Stimulated activated CD8-positive, alpha-beta memory T cell treated with anti-CD3 and anti-CD28 coated beads, Interleukin-2, amount 100 ng/mL, for 48 hours (primary cell): ENCODE measurements at places on chromosomes 13 and 19.

DNA sequence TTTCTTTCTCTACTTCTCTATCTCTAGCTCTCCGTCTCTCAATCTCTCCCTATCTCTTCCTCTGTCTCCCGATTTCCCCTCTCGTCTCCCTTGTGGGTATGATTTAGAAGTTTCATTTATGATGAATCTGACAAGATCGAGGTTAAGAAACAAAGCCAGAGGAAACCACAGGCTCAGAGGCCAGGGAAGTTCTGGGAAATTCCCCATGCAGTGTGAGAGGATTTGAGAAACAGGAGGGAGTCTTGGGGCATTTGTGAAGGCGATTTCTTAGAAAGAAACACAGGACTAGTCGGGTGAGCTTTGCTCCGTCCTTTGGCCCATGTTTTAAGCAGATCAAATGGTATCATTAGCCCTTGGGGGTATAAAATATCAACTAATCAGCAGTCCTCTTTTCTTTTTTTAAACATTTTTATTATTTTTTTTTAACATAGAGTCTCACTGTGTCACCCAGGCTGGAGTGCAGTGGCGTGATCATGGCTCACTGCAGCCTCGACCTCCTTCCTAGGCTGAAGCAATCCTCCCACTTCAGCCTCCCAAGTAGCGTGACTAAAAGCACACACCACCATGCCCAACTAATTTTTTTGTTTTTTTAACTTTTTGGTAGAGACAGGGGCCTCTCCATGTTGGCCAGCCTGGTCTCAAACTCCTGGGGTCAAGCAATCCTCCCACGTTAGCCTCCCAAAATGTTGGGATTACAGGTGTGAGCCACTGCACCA, 25.8 kb downstream of the TNFSF9 start:
- DNase-seq: no peak

- DNase-seq: no peak
Observed at GRCh38 chr19:4722671-4723594, 709 bp downstream of the DPP9 start.

DNA sequence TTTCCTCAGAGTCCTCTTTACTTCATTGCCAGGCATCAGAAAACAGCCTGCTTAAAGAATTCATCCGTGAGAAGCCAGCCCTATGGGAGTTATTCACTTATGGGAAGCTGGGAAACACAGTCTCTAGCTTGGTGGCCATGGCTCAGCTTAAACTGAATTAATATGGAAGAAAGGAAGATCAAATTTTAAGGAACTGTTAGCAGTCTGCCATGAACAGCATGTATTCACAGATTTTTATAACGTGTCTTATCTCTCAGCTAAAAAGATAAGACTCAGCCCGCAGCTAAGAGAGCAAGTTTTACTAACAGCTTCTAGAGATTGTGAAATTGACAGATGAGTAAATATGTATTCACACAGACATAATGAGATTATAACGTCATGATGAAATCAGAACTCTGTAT, 253.7 kb upstream of the RXFP2 start:
- no peak for DNase-seq

- DNase-seq: no peak
Observed at GRCh38 chr13:28052945-28053344, 47.4 kb downstream of the FLT3 start.

GRCh38 chr13:72508392-72508791, 219.0 kb downstream of the MZT1 start:
- DNase-seq: no peak

- no peak for DNase-seq
Observed at GRCh38 chr13:67308004-67308772, 78.1 kb upstream of the PCDH9 start.

DNA sequence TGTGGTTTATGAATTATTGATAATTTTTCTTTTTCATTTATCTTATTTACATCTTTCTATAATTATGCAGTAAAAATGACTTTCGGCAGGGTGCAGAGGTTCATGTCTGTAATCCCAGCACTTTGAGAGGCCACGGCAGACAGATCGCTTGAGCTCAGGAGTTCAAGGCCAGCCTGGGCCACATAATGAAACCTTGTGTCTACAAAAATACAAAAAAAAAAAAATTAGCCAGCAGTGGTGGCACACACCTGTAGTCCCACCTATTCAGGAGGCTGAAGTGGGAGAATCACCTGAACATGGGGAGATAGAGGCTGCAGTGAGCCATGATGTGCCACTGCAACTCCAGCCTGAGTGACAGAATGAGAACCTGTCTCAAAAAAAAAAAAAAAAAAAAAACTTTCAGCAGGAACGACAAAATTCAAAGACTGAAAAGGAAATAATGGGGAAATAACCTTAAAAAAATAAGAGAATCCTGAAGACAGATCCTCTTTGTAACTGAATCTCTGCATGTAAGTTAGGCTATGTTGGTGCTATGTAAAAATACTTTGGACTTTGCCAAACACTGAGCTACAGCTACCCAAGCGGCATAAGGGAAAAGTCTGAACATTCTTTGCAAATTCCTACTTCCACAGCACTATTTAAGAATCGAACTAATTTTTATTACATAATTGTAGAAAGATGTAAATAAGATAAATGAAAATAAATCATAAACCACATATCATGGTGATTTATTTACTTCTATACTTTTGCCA, 36.7 kb upstream of the WDFY2 start:
- no peak for DNase-seq

GRCh38 chr19:6374161-6374709, 1.5 kb downstream of the PSPN start:
- DNase-seq: no peak

GRCh38 chr19:41442473-41443355, at the start of gene ERICH4:
Gene ERICH4, plus strand, starts transcription at chr19:41443156. Its CDS starts 14 bp downstream, at chr19:41443170.
- no peak for DNase-seq

GRCh38 chr13:66314911-66315310, 915.2 kb downstream of the PCDH9 start:
- no peak for DNase-seq

GRCh38 chr13:59300355-59301173, 863.2 kb downstream of the DIAPH3 start:
- no peak for DNase-seq

GRCh38 chr13:21005193-21005592, 56.2 kb downstream of the LATS2 start:
- no peak for DNase-seq

GRCh38 chr13:73521985-73522524, 463.2 kb downstream of the KLF5 start:
- no peak for DNase-seq

DNA sequence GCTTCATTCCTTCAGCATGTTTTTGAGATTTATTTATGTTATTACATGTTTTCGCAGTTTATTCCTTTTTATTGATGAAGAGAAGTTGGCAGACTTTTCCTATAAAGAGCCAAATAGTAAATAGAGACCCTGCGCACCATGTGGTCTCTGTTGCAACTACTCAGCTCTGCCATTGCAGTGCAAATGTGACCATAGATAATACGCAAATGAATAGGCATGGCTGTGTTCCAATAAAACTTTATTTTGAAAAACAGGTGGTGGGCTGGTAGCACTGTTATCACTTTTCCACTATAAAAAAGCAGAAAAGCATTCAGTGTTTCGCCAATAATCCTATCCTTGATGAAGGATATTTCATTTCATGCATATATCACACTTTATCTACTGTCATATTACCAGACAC, 95.0 kb downstream of the DNAJC3 start:
- DNase-seq: no peak

GRCh38 chr13:35501661-35502235, 25.3 kb upstream of the MAB21L1 start:
- no peak for DNase-seq

DNA sequence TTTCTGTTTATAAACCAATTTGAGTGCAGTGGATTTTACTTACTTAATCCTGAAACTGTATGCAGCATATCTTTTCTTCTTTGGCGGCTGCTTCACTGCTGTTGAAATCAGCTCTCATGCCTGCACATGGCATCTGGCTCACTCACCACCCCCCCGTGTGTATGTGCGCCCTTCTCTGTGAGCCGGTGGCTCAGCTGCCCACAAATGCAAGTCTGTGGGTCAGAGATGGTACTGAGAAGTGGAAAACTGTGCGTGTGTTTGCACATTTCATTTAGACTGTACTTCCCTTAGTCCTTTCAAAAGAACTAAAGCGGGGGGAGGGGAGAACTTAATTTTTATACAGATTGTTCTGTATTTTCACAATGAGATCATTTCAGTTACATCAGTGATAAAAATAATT, 307.6 kb downstream of the SHISA2 start:
- DNase-seq: no peak

DNA sequence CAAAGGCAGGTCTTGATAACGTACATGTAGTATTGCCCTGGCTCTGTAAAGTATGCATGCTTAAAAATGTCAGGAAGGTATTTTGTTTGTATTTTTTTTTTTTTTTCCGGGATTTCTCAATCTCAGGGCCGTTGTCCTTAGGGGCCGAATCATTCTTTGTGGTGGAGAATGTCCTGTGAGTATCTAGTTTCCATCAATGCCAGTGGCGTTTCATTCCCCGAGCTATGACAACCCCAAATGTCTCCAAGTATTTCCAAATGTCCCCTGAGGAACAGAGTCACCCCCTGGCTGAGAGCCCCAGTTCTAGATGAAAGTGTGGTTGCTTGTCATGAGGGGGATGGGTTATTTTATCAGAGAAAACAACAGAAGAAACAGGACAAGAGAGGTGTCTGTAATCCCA, 68.7 kb downstream of the ACSBG2 start:
- DNase-seq: no peak

DNA sequence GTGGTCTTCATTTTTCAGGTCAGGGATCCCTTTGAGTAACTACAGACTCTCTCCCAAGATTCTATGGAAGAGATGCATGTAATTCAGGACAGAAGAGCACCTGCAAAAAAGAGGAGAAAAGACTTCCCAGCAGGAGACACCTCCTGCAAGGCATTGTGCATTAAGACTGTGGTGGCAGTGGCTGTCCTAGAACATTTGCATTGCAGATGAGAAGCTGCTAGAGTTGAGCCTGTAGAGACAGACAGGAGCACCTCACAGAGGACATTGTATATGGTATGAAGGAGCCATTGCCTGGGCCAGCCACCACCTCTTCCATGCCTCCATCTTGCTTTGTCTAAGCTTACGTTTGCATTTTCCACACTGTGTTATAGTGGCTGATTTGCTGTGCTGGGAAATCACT, 11.2 kb upstream of the MYO16 start:
- DNase-seq: no peak

GRCh38 chr13:111344471-111345191, 24.2 kb downstream of the TEX29 start:
- no peak for DNase-seq

DNA sequence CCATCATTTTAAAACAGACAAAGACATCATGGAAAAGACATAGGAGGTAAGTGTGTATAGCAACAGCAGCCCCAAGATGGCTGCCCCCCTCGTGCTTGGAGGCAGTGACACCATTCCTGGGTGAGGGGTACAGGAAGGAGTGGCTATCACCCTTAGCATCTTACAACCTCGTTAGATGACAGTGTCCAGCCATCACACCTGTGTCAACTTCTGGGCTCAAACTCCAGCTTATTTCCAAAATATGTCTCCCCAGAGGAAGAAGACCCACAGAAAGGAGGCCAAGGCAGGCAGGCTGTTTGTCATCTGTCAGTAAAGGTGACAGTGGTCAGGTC, 27.5 kb downstream of the EPS15L1 start:
- DNase-seq: no peak

- no peak for DNase-seq
Observed at GRCh38 chr13:93235258-93236015, 8.8 kb downstream of the GPC6 start.

DNA sequence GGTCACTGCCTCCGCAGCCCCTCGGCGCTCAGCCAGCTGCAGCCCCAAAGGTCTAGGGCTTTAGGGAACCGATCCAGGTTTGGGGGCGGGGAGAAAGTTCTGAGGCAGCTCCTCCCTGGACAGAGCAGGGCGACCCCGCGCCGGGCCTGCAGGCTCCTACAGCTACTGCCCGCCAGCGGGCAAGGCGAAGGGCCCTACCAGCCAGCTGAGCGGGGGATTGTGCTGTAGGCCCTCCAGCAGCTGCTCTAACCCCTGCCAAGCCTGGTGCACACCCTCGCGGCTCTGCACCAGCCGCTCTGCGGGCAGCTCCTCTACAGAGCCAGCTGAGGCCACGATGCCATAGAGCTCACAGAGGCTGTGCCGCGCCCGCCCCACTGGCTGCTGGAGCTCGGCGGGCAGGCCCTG, 14.0 kb downstream of the PLIN4 start:
- DNase-seq: no peak

- no peak for DNase-seq
Observed at GRCh38 chr13:99995104-99995588, 13.6 kb downstream of the ZIC2 start.
